ENCODE measurements at places on chromosomes 7 and 10.

- DNase-seq = no peak
Measured at GRCh38 chr10:76581506-76582256, 1055.9 kb downstream of the KCNMA1 start.

GRCh38 chr7:31688372-31688771 is 1.4 kb downstream of the PPP1R17 start:
- no peak for DNase-seq

DNA sequence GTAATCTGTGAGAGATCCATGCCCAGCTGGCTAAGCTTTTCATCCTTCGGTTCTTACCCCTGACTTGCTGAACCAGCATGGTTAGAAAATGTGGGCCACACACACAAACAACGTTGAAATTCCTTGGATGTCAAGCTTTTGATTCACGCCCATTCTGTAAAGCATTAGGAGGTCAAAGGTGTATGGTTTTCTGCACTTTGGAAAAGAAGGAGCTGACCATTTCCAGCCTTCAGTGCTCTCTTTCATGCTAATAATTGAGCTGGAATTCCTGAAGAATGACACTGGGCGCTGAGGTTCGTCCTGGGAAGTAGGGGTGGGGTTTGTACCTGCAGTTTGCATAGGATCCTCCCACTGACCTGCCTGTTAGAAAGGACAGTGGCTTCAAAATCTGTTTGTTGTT is 23.1 kb downstream of the KLF6 start:
- DNase-seq = no peak

DNA sequence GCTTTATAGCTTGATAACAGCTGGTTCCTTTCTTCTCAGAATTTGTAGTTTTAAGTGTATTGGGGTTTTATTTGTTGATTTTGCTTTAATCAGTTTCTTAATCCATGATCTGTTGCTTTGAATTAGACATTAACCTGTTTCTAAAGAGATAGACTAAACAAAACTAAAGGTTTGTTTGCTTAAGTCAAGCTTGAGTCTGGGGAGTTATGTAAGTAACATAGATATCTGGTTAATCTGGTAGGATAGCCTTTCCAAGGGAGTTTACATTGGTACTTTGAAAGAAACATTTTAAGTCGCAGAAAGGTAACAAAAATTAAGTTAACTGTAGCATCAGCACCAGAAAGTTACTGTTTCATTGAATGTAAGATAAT is 5.4 kb downstream of the PPP2R2D start:
- no peak for DNase-seq

DNA sequence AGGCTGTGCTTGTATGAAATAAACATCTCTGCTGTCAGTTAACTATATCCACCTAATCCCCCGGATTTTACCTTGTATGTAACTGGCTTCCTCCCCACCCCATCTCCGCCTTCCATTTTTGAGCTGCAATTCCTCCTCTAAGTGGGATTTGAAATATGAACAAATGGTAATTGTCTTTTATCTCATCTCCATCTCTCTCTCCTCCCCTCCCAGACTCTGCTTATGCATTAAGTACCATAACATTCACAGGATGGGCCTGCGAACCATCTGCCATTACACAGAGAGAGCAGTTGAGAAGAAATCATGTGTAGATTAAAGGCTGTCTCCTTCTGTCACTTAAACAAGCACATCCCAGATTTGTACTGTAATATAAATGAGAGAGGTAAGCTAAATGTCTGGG is 1169.9 kb downstream of the TYW1 start:
- no peak for DNase-seq

DNA sequence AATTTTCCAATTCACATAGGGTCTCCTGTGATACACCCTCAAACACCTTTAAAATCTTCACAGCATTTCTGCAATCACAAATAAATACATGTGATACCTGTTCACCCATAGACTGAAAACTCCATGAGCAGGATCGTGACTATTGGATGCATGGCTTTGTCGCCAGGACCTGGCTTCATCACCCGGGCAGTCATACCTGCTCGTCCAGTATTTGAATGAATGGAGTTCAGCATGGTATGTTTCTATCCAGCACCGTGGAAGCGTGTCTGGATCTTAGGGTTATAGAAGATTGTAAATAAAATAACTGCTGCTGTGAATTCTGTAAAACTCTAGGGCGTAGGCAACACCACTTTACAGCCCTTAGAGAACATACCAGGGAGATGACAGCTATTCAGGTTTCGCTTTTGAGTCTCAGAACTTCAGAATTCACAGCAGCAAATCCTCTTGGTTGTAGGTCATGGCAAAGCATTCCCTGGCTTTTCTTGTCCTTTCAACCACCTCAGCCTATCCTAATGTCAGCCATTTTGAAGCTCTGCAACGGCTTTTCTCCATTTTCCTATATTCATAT is 47.4 kb upstream of the USP6NL start:
- no peak for DNase-seq

DNA sequence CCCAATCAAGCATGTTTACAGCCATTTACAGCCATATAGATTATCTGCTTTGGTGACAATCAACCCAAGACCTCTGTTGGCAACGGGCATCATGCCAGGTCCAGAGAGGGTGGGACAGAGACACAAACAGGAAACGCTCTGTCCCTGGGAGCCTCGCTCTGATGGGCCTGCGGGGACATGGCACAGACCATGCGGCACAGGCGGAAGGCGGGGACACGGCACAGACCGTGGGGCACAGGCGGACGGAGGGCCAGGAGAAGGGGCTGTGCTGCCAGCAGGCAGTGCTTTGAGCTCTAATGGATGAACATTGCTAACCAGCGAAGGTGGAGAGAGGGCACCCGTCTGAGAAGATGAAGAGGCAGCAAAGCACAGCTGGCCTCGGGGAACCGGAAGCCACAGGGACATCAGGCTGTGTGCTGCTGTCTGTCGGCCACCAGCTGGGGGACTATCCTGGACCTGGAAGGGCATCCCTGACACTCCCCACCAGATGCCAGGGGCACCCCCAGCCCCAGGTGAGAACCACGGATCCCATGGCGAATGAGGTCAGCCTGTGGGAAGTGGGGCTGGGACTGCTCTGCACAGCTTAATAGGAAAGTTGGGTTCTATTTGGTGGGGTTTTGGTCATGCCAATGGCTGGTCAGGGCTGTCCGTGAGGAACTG is 61.0 kb downstream of the DIP2C start:
- DNase-seq = no peak

- no peak for DNase-seq
Measured at GRCh38 chr7:140197218-140197890, 20.6 kb upstream of the KDM7A start.

- DNase-seq = peak; percentile 11
Measured at GRCh38 chr10:93554760-93555432, 11.6 kb upstream of the FFAR4 start.

DNA sequence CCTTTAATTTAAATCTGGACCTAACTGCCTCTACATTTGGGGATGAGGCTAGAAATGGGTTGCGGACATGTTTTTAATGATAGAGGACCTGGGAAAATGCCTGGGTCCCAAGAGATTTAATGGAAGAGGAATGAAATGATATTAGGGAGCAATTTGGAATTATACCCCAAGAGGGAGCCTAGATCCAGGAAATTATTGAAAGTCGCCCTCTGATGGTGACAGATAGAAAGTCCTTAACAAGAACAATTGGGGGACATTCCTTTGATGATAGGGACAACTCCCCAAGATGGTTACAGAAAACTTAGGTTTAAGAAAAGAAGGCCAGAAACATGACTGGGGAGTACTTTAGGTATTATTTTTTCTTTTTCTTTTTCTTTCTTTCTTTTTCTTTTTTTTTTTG is 9.5 kb upstream of the TSGA13 start:
- DNase-seq = no peak

GRCh38 chr7:157120181-157120580 is 18.5 kb upstream of the UBE3C start:
- no peak for DNase-seq

GRCh38 chr7:107035446-107035845 is 9.1 kb upstream of the PRKAR2B start:
- DNase-seq = no peak

GRCh38 chr7:17598305-17598704 is 299.9 kb downstream of the AHR start:
- DNase-seq = no peak

GRCh38 chr10:80599424-80599847 is 61.7 kb downstream of the SH2D4B start:
- DNase-seq = peak; percentile 17

GRCh38 chr10:119502209-119502608 is 40.3 kb downstream of the RGS10 start:
- peak; percentile 47 for DNase-seq

DNA sequence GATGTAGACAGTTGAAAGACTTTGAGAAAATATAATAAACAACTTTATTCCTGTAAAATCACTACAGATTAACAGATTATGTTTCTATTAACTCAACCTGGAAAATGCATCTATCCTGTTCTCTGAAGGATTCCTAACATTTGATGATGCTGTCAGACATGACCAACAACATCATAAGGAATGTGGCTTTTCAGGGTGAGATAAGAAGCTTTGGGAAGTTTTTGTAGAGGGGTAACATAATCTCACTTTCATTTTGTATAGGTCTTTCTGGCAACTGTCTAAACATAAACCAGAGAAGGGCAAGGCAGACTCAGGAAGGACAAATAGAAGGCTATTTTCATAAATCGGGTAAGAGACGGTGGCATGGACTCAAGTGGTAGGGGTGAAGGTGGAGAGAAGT is 112.2 kb downstream of the TES start:
- no peak for DNase-seq

- no peak for DNase-seq
Measured at GRCh38 chr7:151311294-151311864, 30.2 kb upstream of the NUB1 start.

DNA sequence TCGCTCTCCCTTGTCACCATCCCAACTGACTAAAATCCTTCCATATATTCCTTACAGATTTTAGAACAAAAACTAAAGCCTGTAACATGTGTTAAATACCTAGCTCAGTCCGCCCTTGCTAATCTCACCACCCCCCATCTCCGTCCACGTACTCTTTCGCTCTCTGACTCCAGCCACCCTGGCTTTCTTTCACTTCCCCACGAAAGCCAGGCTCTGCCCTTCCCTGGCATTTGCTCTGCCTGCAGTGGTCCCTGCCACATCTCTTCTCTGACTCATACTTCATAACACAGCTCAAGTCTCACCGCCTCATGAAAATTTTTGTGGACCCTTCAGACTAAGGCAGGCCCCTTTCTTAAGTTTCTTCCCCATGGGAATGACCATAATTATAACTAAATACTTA is 11.7 kb upstream of the GPAM start:
- no peak for DNase-seq

- no peak for DNase-seq
Measured at GRCh38 chr10:62689712-62690111, 114.8 kb upstream of the ADO start.

DNA sequence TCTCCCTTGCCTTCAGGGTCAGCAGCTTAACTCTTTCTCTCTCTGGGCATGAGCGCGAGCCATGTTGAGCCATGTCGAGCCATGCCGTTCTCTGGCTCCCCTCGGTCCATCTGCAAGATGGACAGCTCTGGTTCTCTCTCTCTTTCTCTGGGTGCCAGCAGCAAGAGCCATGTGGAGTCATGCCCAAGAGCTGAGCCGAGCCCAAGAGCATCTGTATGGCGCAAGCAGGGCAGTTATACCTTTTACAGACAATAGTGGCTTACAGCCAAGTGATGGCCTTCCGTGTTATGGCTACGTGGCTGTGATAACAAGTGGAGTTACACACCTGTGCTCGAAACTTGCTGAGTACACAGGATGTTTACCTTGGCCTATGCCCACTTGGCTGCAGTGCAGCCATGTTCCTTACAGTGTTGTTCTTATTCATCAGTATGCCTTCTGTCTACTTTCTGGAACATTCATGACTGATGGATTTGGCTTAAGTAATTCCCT is 327.7 kb downstream of the GLRX3 start:
- DNase-seq = no peak

DNA sequence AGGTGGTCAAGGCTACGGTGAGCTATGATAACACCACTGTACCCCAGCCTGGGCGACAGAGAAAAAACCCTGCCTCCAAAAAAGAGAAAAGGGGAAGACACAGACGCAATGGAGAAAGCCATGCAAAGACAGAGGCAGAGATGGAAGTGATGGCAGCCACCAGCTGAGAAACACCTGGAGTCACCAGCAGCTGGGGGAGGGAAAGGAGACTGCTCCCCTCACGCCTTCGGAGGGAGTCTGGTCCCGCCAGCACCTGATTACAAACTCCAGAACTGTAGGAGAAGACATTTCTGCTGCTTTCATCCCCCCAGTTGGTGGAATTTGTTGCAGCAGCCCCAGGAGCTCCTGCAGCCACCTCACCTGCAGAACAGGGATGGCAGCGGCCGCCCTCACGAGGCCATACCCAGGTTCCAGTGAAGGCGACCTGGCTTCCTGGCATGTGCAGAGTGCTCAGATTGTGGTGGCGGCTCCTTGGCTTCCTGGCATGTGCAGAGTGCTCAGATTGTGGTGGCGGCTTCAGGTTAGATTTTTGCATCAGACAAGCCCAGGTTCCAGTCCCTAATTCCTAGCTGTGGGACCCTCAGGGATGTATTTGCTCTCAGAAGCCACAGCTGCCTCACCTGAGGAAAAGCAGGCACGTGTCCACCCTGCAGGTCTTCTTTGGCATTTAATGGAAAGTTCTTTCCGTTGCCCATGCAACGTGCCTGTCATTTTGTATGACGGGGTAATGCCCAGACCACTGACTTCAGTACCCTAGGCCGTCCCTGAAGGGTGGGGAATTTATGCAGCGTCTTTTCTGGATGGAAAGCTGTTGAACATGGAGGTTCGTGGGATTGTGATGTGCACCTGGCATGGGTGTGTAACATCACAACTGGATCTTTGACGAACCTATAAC is 182.9 kb downstream of the EBF3 start:
- no peak for DNase-seq

DNA sequence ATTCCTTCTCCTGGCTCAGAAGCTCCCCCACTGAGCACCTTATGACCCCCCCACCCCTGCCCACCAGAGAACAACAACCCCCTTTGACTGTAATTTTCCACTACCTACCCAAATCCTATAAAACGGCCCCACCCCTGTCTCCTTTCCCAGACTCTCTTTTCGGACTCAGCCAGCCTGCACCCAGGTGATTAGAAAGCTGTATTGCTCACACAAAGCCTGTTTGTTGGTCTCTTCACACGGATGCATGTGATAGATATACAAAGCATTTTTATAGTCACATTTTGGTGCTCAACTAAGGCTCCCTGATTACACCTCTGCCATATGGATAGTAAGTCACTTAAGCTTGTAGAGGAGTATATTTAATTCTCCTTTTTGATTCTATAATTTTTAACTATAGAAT is 985.8 kb downstream of the REEP3 start:
- no peak for DNase-seq

DNA sequence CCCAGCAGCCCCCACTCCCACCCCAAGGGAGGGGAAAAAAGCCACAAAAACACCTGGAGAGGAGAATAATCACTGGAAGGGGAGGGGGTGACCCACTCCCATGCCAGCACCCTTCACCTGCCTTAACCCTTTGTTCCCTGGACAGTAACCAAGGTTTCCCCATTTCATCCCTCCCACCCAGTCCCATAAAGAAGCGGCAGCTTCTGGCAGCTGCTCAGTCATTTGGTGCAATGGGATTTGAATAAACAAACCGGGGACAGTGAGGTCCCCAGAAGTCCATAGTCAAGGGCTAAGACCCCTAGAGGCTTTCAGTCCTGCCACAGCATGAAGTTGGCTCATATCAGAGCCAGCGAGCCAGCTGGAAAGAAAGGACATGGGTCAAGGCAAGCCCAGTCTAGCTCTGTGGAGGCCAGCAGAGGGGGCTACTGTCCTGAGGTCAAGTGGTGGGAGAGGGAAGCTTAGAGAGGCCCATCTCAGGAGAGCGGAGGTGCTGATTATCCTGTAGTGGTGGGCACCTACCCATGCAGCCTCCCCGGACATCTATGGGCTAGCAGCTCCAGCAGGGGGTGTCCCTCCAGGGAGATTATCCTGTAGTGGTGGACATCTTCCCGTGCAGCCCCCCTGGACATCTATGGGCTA is 58.9 kb upstream of the LBX1 start:
- DNase-seq = no peak

Data from activated CD4-positive, alpha-beta T cell treated with anti-CD3 and anti-CD28 coated beads for 24 hours (primary cell).